ENCODE measurements at places on chromosomes 12 and 14. TPM values are rescaled to one million over a fixed set of nuclear protein-coding genes. Genes with fewer than 3 reads are reported as not detected.

DNA sequence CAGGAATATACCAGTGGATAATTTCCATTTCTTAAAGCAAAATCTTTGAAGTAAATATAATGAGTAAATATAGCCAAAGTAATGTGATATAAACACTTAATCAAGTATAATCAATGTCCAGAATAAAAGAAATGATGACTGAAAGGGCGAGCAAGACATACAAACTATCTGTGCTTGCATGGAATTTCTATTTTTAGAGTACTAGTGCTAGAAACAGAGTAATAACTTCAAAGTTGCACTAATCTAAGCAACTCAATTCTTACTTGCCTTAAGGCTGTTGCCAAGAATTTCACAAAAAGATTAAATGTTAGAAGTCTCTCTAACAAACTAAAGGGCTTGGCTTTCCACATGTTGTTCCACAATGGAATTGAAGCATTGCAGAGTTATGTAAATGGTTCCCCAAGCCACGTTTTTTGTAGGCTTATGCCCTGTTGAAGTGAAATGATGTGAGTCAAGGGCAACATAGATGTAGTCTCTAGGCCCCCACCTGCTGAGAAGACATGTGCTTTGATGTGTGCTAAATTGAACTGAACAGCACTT, 175.0 kb upstream of the LMNTD1 start:
- H3K4me3 ChIP-seq, result no peak overlapping the region
- H3K27ac ChIP-seq, result no peak overlapping the region
- H3K4me1 ChIP-seq, result peaks cover 14% of the 10 kb centered on the region
- no peaks in the 10 kb centered on the region for H3K36me3 ChIP-seq
- no peak for DNase-seq
- H3K27me3 ChIP-seq, result no peaks in the 10 kb centered on the region

GRCh38 chr12:69397978-69398377, 38.4 kb downstream of the YEATS4 start:
- no peaks in the 10 kb centered on the region for H3K27me3 ChIP-seq
- no peak overlapping the region for H3K27ac ChIP-seq
- no peak for DNase-seq

DNA sequence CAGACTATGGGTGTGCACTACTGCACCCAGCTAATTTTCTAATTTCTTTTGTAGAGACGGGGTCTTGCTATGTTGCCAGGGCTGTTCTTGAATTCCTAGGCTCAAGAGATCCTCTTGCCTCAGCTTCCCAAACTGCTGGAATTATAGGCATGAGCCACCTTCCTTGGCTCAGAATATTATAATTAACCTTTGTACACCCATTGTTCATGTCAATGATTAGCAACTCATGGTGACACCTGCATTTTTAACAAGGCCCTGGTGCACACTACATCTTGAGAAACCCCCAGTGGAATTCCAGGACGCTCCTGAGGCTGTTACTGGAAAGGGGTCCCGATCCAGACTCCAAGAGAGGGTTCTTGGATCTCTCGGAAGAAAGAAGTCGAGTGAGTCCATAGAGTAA, 28.3 kb upstream of the CCDC63 start:
- H3K4me1 ChIP-seq, result peaks cover 19% of the 10 kb centered on the region
- H3K4me3 ChIP-seq, result no peak overlapping the region
- H3K27ac ChIP-seq, result no peak overlapping the region
- DNase-seq, result no peak
- H3K27me3 ChIP-seq, result peaks cover 48% of the 10 kb centered on the region

GRCh38 chr12:49347311-49348193, 864 bp downstream of the DNAJC22 start:
- H3K36me3 ChIP-seq, result no peaks in the 10 kb centered on the region
- no peak overlapping the region for H3K27ac ChIP-seq
- peaks cover 88% of the 10 kb centered on the region for H3K27me3 ChIP-seq
- H3K4me3 ChIP-seq, result peak overlapping the region; percentile 75
- DNase-seq, result peak; percentile 93

- H3K27ac ChIP-seq, result no peak overlapping the region
- no peaks in the 10 kb centered on the region for H3K27me3 ChIP-seq
- H3K4me1 ChIP-seq, result peaks cover 7% of the 10 kb centered on the region
- DNase-seq, result no peak
- H3K4me3 ChIP-seq, result no peak overlapping the region
These were observed 33.2 kb upstream of the KICS2 start for GRCh38 chr12:64255249-64255648.

DNA sequence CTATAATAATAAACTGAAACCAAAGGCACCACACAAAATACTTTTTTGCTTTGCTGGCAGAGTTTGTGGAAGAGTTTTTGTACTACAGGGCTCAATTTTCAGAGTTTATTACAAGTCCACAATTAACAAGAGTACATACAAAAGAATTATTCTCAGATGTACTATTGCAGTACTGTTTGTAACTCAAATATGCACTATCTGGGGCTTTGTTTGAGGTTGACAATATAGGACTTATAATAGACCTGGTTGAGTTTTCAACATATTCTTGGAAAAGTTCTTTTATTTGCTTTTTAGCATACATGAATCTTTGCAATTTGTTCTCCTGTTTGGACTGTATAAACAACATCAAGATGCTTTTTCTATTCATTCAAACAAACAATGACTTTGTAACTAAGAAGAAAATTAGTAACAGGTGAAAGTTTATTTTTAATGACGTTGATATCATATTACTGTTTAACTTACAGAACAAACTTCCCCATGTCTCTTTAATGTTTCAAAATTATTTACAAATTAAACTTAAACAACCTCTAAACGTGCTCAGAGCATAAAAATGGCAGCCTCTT, 407.4 kb upstream of the PRICKLE1 start:
- H3K27ac ChIP-seq, result no peak overlapping the region
- H3K36me3 ChIP-seq, result no peaks in the 10 kb centered on the region
- no peaks in the 10 kb centered on the region for H3K27me3 ChIP-seq
- no peak for DNase-seq

GRCh38 chr14:105220699-105221597, 27.4 kb upstream of the BTBD6 start:
- H3K27me3 ChIP-seq, result no peaks in the 10 kb centered on the region
- H3K4me1 ChIP-seq, result no peaks in the 10 kb centered on the region
- no peak overlapping the region for H3K27ac ChIP-seq
- peaks cover 21% of the 10 kb centered on the region for H3K36me3 ChIP-seq

The ESR2 gene
- 0.50 TPM for total RNA-seq

DNA sequence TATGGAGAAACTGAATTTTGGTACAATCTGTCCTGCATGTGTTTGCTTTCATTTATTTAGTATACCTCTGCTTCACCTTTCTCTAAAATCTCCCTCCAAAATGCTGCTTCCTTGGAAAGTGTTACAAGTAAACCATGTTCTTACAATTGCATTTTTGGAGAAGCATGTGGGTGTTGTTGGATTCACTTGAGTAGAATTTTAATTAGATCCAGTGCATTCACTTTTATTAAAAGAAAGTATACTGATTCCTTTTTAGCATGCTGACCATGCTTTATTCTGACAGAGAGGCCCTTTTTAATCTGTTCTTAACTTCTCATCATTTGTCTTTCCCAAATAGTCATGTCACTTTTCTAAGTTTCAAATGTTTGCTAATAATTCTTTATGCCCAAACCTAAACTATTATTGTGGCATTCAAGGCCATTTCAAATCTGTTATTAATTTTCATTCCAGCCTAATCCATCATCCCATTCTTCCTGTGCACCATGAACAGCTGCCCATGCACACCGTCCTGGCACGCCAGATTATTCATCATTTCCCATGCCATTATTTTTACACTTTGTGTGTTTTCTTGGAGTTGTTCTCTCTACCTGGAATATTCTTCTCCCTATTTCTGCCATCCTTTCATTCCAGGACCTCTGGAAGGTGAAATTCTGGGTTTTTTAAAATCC, 90.7 kb downstream of the METTL25 start:
- no peak overlapping the region for H3K4me3 ChIP-seq
- H3K27ac ChIP-seq, result no peak overlapping the region
- DNase-seq, result no peak
- H3K4me1 ChIP-seq, result no peaks in the 10 kb centered on the region

DNA sequence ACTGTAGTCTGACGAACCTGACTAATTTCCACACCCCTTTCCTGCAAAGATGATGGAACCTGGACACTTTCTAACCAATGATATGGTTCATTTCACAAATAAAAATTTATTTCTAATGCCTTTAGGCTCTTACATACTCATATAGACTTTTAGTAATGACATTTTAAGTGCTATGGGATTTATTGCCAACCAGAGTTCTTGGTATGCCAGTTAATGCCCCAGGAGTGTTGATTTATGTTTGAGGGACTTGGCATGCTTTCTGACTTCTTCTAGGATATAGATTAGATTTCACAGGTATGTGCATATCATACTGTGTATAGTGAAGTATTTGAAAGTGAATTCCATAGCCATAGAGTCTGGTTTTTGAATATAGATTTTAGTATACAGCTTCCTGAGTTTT, 159.5 kb downstream of the CFAP54 start:
- no peak overlapping the region for H3K27ac ChIP-seq
- H3K4me1 ChIP-seq, result no peaks in the 10 kb centered on the region
- H3K4me3 ChIP-seq, result no peak overlapping the region
- H3K27me3 ChIP-seq, result no peaks in the 10 kb centered on the region
- H3K36me3 ChIP-seq, result peaks cover 5% of the 10 kb centered on the region
- no peak for DNase-seq

DNA sequence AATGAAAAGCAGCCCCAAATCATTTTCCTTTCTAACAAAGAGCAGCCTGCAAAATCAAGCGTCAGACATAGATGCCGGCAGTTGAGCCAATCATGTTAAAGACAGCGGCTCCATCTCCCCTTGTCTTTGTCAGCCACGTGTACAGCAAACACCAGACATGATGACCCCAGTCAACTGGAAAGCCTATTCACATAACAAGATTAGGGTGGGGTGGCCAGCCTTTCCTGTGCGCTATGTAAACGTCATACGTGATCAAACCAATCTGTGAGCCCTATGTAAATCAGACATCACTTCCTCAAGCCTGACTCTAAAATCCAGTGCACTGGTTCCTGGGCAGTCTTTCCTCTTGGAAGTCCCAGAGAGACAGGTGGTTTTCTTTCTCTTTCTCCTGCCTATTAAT, 9.9 kb upstream of the FICD start:
- H3K4me1 ChIP-seq, result peaks cover 5% of the 10 kb centered on the region
- peaks cover 25% of the 10 kb centered on the region for H3K36me3 ChIP-seq
- H3K4me3 ChIP-seq, result no peak overlapping the region
- no peak overlapping the region for H3K27ac ChIP-seq
- no peak for DNase-seq

GRCh38 chr14:24699052-24699451, 65.1 kb upstream of the GZMB start:
- DNase-seq, result no peak
- H3K36me3 ChIP-seq, result no peaks in the 10 kb centered on the region
- no peak overlapping the region for H3K27ac ChIP-seq

The MIPOL1 gene
- 12.3 TPM for total RNA-seq

DNA sequence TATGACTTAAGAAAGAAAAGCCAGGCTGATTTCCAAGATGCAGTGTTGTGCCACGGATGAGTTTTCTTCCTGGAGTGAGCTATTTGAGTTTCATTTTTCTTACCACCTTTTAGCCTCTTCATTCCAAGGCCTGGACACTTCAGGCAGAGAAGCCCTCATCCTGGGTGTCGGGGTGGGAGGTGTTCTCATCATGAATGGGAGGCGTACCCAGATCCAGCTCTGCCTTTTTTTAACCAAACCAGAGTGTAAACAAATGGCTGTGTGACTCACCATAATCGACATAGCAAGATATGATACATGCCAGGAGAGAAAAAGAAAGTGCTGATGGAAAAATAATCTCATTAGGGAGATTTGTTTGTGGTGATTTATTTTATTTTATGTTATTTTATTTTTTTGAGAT, 79.9 kb downstream of the ARF6 start:
- H3K36me3 ChIP-seq, result no peaks in the 10 kb centered on the region
- H3K27me3 ChIP-seq, result no peaks in the 10 kb centered on the region
- no peak overlapping the region for H3K27ac ChIP-seq
- H3K4me3 ChIP-seq, result no peak overlapping the region
- H3K4me1 ChIP-seq, result peaks cover 13% of the 10 kb centered on the region
- DNase-seq, result no peak

The RAB15 gene
- total RNA-seq, result 38.6 TPM

GRCh38 chr12:67991158-67991557, 1.9 kb downstream of the IFNG-AS1 start:
- no peaks in the 10 kb centered on the region for H3K27me3 ChIP-seq
- DNase-seq, result no peak
- no peak overlapping the region for H3K27ac ChIP-seq
- no peak overlapping the region for H3K4me3 ChIP-seq

- DNase-seq, result no peak
- no peak overlapping the region for H3K27ac ChIP-seq
- H3K27me3 ChIP-seq, result peaks cover 5% of the 10 kb centered on the region
- H3K4me3 ChIP-seq, result no peak overlapping the region
These were observed 444.6 kb upstream of the CCDC196 start for GRCh38 chr14:66041582-66041981.

All from WTC11 (cell line).